ENCODE measurements at places on chromosomes 7 and 10. TPM values are rescaled to one million over a fixed set of nuclear protein-coding genes. Genes with fewer than 3 reads are reported as not detected.

- DNase-seq, result no peak
These were observed 6.9 kb downstream of the ATP5MF start for GRCh38 chr7:99459087-99459486.

The GNAT3 gene
- not detected for total RNA-seq

- DNase-seq, result no peak
These were observed 276.5 kb downstream of the MAGI2 start for GRCh38 chr7:79176859-79177477.

The UCMA gene
- not detected for total RNA-seq

DNA sequence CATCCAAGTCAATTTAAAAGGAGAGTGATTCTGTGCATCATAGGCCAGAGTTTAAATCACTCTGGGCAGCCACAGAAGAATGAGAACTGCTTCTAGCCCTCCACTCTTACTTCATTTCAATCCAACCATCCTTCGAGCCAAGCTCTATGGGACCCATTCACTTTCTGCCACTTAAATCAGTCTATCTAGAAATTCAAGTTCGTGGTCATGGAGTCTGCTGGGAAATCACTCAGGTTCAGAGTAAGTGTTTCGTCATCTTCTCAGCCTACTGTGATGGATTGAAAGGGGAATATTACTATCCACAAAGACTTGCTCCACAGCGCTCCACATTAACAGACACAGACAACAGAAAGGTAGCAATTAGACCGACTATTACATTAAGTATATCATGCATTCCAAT, 4.6 kb downstream of the DCLRE1C start:
- no peak for DNase-seq

DNA sequence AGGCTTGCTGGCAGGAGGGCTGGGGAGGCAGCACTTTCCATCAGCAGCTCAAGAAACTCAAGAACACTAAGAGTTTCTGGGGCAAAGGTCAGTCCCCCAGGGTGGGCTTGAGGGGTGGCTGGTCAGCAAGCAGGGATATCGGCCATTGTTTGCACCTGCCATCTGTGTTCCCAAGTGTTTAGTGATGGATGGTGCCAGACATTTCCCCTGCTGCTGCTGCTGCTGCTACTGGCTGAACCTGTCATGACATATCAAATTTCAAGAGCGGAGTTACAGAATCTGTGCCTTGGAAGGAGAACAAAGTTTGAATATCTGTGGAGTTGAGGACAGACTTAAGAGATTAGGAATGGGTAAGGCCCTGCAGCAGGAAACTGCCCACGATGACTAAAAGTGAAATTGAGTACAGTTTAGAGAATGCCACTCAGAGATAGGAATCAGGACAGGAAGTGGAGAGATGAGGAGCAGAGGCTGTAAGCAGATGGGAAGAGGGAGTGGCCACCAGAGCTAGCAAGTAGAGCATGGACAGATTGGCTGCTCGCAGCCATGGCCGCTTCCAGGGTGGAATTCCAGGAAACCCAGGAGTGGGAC, 39.2 kb upstream of the PPP1R3C start:
- no peak for DNase-seq

The RALA gene
- 16.7 TPM for total RNA-seq

- DNase-seq, result no peak
These were observed 47.6 kb downstream of the ICA1 start for GRCh38 chr7:8214244-8214824.

The IGFBP1 gene
- not detected for total RNA-seq

GRCh38 chr10:21797533-21797932, 206.0 kb downstream of the DNAJC1 start:
- DNase-seq, result no peak

DNA sequence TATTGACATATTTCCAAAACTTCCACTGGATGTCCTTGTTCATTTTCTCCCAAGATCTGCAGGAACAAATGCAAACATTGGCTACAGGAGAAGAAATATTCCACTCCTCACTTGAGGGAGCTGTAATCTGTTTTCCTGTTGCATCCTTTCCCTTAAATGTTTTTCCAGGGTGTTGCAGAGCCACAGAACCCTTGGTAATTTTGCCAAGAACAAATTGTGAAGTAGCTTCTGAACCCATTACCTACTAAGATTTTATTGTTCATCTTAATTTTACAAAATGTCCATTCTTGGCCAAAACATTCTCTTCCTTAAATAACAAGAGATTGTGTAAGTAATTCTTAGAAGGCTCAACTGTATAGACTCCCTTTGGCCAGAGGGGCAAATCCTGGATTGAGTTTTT, 177.0 kb downstream of the GNAT3 start:
- no peak for DNase-seq

The DGKI gene
- total RNA-seq, result 2.9 TPM

DNA sequence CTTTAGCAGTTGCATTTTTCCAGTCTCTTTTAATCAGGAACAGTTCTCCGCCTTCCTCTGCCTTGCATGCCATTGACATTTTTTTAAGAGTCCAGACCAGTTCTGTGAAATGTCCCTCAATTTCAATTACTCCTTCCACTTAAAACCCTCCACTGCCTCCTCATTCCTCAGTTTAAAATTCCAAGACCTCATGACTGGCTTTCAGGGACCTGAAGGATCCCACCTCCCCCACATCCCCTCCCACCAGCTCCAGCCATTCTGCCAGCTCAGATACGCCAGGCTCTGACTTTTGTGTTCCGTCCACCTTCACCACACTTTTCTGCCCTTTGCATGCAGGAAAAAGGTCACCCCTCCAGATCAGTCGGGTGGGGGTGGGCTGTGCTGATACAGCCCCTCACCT, 8.7 kb downstream of the TNRC18 start:
- DNase-seq, result no peak

DNA sequence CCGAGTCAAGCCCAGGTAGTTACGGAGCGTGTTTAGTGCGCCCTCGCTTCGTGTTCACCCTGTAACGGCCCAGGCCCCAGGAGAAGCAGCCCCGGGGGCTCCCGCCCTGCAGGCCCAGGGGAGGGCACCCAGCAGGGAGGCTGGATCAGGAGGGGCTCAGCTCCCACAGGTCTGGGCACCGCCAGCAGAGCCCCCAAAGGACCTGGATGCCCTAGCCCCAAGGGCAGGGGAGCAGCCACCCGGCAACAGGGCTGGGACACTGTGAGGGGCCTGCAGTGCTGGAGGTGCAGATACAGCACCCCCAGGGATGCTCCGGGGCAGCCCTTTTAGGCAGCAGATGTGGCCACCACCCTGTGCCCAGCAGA, 35.2 kb downstream of the PWWP2B start:
- DNase-seq, result no peak

- DNase-seq, result no peak
These were observed 160.6 kb downstream of the FGFR2 start for GRCh38 chr10:121437596-121437995.

GRCh38 chr7:70856901-70857630, 274.9 kb upstream of the GALNT17 start:
- DNase-seq, result peak; percentile 77

The SFRP5 gene
- total RNA-seq, result 0.33 TPM

The GRID2IP gene
- not detected for total RNA-seq

DNA sequence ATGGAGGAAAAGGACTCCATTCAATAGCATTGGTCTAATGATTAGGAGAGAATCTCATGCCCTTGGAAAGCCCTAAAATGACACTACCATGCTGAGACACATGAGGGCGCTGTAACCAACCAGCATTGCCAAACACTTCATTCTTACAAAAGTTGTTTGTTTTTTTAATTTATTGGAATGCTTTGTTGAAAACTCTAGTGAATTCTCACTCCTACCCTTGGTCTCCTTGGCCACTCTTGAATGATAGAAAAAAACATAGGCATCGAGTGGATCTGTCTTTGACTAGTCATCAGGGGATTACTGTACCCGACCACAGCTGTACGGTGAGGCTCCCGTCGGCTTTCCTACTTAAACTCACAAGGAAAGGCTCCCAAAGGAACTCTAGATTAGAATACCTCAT, 29.3 kb upstream of the ADD3 start:
- DNase-seq, result no peak

The LIPF gene
- total RNA-seq, result not detected
